ENCODE measurements at places on chromosomes 7 and 10.

- no peak for DNase-seq
Measured at GRCh38 chr7:50687575-50688225, 95.0 kb downstream of the GRB10 start.

DNA sequence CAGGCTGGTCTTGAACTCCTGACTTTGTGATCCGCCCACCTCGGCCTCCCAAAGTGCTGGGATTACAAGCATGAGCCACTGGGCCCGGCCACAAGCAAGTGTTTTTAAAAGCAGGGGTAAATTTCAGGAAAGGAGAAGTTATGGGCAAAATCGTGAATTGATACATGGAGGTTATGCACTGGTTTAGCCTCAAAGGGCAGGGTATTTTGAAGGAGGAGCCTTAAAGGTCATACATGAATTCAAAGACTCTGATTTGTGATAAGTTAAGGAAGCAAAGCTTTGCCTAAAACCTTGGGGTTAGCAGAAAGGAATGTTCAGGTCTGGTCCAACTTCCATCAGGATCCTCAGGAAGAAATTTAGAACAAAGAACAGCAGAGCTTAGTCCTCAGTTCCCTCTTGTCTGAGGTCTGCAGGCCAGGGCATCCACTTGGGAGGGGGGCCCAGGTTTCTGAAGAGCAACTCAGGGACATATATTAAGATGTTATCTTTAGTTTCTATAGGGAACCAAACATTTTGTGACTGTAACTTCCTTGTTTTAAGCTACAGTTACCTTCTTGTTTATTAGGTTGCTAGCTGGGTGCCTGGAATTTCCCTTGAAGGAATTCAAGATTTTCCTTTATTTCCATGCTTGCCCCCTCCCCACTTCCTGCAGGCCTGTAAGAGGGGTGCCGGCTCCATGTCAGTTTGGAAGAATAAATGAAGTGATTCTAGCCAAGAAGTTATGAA, 2.8 kb upstream of the REPIN1 start:
- DNase-seq, result no peak

DNA sequence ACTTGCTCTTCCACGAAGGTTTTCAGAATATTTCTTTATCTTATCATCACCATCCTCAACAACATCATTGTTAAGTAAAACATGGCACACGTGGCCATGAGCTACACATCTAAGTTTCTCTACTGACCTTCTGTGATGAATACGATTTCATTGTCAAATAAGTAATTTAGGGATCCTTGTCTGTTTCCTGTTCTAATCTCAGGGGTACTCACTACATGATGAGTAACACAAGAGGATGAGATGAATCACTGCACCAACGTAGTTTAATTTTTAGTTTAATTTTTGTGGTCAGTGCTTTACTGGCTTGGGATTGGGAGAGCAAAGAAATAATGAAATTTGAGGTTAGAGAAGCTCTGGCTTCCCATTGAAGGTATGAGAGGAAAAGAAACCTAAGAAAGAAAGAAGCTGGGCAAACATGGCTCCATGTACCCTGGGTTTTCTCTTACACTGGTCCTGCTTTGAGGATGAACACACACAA, 461.9 kb upstream of the KLF6 start:
- DNase-seq, result no peak

DNA sequence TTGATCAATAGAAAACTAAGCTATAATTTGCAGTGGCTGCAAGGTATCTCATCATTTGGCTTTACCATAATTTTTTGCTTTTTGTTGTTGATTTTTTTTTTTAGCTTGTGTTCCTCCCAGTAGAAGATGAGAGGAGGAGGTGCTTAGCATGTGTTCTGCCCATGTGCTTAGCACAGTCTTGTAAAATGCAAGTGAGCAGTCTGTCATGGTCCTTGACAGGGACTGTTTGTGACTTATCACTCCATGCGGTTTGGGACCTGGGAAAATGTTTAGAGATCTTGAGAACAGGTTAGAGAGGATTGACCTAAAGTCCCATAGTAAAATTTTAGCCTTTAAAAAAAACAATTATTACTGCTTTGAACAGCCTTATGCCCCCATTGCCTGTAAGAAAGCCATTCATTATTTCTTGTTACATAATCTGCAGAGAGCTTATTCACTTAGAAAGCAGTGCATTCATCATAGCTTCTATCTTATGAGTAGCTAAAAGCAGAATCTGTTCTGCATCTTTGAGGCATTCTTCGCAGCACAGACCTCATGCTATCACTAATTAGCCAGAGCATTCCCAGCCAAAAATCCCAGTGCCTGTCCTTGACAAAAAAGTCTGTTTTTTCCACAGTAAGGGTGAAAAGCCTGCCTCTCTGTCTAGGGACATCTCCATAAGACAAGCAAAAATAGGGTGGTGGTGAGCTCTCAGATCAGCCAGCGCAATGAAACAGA, 748.7 kb upstream of the GALNT17 start:
- DNase-seq, result no peak

DNA sequence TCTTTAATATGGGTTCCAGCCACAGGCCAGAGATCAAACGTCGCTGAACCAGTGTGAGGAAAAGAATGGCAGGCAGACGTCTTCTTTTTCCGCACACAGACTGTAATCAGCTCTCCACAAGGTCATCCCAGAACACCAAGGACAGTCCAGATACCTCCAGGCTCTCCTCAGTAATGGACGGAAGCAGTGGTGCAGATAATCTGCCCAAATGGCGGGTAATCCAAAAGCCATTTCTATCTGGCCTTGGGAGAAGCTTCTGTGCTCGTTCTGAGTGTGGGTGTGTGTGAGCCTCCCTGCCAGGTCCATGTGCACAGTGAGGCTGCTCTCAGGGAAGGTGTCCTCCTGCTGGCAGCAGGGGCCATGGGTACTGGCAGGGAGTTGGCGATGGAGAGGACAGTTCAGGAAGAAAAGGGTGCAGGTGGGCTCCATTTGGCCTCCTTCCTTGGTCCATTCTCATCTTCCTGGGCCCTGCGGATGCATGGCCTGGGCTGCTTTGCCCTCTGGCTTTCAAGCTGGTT, 15.6 kb upstream of the TEX36 start:
- no peak for DNase-seq

DNA sequence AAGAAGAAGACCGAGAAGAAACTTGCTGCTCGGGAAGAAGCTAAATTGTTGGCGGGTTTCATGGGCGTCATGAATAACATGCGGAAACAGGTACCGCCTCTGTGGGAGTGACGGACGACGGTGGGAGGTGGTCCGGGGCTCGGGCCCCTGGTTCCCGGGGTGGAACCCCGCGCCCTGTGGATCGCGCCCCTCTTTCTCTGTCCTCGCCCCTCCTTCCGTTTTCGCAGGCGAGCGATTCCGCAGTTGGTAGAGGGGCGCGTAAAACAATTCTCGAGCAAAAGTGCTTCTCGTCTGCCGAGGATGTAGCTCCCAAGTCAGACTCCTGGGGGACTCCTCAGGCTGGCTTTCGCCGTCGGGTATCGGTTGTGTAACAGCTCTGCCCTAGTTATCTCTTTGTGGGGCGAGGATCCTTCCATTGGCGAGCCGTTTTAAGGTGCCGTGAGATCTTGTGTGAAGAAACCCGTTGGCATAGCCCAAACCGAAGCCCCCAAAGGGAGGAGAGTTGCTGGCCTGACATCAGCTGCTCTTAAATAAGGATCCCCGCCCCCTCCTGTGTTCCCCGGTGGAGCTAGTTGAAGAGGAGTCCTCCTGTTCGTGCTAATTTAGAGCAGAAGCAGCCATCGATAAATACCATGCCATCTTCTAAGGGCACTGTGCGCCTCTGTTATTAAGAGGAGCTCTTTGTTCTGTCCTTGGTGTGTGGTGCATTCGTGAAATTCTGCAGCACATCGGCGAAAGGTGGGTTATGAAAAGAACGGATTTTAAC, 655 bp downstream of the KLHL7 start:
- DNase-seq, result no peak

DNA sequence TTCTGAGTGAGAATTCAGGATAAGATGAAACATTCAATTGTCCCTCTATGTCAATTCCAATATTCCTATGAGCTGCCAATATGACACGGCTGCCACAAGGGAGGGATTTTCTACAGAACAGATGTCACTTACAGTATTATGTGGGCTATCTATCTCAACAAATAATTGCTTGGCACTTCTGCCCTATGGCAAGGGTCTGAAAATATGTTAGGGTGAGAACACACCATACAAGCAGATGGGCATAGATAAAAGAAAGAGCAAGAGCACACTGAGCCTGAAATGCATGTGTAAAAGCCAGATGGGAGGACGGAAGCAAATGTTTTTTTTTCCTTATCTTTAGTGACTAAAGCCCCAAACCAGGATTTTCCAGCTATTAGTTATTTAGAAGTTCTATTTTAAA, 70.1 kb upstream of the TFEC start:
- no peak for DNase-seq

GRCh38 chr10:132328738-132329137, 3.3 kb upstream of the LRRC27 start:
- DNase-seq, result no peak

DNA sequence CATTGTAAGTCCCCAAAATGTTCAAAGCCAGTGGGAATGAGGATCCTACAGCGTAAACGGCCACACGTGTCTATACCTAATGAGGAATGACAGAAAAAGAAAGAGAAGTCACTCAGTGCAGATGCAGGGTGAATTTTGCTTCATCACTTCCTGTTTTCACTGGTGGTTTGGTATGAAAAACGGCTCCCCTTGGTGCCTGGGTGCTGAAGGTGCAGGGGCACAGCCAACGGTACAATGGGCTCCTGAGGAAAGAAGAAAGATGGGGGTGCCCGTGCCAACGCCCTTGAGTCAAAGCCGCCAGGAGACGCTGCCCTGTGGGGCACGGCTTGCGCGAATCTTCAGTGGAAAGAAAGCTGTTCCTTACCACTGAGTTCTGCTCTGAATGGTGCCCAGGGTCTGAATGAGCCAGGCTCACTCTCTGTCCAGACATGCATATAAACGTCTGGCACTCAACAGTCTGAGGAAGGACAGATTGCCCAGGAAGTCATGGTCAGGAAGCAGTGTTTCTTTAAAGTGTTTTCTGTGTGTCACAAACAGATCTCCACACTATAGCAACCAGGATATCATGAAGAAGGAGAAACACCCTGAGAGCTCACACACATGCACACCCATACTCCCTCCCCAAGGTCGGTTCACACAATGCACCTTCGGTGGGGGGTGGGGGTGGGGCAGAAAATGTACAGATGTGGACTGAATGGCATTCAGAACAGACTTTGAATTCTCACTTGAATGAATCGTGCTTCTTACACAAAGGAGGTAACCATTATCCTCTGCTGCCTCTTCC, 105.8 kb downstream of the ELMO1 start:
- DNase-seq, result no peak

- no peak for DNase-seq
Measured at GRCh38 chr7:18702071-18702829, 206.7 kb downstream of the HDAC9 start.

DNA sequence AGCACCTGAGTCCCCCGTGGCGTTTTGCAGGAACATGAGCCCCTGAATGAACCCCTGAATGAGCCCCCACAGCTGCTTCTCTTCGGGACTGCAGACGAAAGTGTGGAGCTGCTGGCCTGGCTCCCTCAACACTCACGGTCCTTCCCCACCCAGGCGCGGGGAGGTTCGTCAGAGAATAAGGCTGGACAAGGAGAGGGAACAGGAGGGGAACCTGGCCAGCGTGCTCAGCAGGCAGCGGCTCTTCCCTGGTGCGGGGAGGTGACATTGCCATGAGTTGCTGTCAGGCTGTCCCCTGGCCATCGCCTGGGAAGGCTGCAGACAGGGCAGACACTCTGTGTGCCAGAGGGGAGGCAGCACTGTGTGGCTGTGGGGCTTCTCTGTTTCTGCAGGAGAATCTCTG, 80.9 kb upstream of the SHH start:
- no peak for DNase-seq

GRCh38 chr10:89213191-89213808, 6.2 kb upstream of the CH25H start:
- no peak for DNase-seq

- DNase-seq, result peak; percentile 58
Measured at GRCh38 chr10:70558871-70559810, 43.4 kb downstream of the PRF1 start.

DNA sequence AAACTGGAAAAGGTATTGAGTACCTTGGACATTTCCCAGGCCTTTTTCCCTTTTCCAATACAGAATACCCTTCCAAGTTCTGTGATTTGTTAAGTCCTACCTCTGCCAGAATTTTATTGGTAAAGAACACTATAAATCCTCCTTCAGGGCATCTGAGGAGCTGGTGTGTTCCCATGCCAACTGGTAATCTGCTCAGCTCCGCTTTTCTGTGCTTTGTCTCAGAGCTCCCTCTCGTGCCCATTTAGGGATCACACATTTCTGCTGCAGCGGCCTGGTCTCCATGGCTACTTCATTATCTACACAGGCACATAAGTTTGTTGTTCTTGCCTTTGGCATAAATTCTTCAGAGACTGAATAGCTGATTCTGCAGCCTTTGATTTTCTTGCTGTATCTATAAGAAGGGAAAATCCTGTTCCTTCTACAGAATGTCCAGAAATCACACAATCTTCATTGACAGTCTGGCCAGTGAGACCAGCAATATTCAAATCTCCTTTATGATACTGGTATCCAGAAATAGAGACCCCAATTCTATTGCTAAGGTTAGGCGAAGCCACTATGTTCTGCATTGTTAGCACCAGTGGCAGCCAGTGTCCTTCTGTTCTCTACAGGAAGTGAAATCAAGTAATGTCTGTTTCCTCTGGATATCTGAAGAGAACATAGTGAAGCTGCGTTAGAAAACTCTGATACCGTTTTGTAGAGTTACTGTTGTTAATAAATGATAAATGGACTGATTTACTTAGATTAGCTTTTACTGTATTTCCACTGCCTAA, 51.9 kb downstream of the DENND11 start:
- DNase-seq, result no peak

DNA sequence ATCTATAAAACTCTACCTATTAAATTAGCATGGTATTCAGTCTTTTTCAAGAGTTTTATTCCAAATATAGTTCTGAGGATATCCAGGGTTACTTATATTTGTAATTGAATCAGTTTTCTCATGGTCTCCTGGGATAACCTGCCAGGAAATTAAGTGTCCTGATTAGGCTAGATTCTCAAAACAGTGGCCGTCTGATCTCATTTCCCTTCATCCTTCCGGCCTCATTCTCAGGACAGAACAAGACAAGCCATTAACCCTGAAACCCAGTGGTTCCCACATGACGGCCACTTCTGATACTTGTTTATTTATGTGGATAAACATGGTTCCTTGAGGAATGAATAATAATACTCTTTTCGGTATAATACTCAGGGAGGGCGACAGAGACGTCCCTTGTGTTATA, 417.6 kb upstream of the POT1 start:
- no peak for DNase-seq

DNA sequence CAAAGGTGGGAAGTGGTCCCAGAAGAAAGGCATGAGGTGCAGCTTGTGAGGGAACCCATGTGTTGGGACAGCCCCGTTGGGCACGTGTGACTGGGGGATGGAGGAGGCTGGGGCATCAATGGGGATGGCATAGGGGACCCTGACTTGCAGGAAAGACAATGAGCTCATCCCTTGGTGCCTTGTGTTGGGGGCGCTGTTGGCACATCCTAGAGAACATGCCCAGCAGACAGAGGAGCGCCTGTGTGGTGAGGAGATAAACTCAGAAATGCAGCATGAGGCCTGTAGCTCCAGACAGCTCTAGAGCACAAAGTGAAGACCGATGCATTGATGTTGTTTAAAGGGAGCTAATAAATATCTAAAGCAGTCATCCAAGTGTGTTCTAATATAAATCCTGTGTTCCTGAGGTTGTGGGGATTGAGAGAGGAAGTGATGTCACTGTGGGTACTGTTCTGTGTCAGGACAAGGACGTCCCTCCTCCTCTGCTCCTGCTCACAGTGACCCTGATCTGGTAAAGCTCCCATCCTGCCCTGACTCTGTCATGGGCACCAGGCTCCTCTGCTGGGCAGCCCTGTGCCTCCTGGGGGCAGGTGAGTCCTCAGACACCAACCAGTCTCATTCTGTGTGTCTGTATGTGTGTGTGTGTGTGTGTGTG, 126.1 kb upstream of the PRSS58 start:
- no peak for DNase-seq
